Mesendoderm (in vitro differentiated cells): ENCODE measurements at places on chromosomes 16 and 17.
A peak's percentile ranks its signal among the peaks of the same experiment; 100 is the strongest.

GRCh38 chr16:69706256-69706974 is 19.9 kb downstream of the NQO1 start:
- H3K4me3 ChIP-seq: no peak overlapping the region
- no peak overlapping the region for H3K27ac ChIP-seq
- no peaks in the 10 kb centered on the region for H3K27me3 ChIP-seq
- H3K4me1 ChIP-seq: no peaks in the 10 kb centered on the region

GRCh38 chr17:13600475-13601321 is 1.0 kb downstream of the HS3ST3A1 start:
- peak overlapping the region; percentile 76 for H3K4me3 ChIP-seq
- H3K27ac ChIP-seq: no peak overlapping the region
- H3K36me3 ChIP-seq: no peaks in the 10 kb centered on the region
- H3K4me1 ChIP-seq: peaks cover 2% of the 10 kb centered on the region

GRCh38 chr17:74569020-74570003 is 2.0 kb upstream of the CD300H start:
- H3K4me1 ChIP-seq: peaks cover 2% of the 10 kb centered on the region
- peak; percentile 43 for DNase-seq
- no peak overlapping the region for H3K4me3 ChIP-seq

- no peak overlapping the region for H3K4me3 ChIP-seq
- H3K27ac ChIP-seq: no peak overlapping the region
- DNase-seq: no peak
- H3K36me3 ChIP-seq: no peaks in the 10 kb centered on the region
Measured at GRCh38 chr17:44768505-44769142, 9.8 kb downstream of the ADAM11 start.

- no peak overlapping the region for H3K27ac ChIP-seq
- H3K4me3 ChIP-seq: no peak overlapping the region
- H3K27me3 ChIP-seq: no peaks in the 10 kb centered on the region
- no peaks in the 10 kb centered on the region for H3K4me1 ChIP-seq
- DNase-seq: peak; percentile 62
Measured at GRCh38 chr17:50944054-50944901, 78.1 kb upstream of the TOB1 start.

DNA sequence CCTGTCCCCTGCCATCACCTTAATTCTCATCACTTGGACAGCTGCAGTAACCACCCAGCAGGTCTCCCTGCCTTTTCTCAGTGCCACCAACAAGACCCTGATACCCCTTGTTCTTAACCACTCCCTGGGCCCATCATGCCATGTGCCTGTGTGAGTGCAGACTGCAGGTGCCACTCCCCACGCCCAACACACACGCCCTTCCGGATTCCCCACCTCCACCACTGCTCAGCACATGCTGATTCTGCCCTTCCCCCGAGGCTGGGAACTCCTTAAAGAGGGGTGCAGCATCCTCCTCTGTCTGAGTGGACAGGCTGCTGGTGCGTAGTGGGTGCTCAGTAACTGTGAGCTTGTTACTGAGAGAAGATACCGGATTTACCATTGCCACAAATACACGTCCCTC is 52.4 kb downstream of the PLD6 start:
- DNase-seq: no peak
- H3K36me3 ChIP-seq: peaks cover 18% of the 10 kb centered on the region
- no peaks in the 10 kb centered on the region for H3K27me3 ChIP-seq
- no peak overlapping the region for H3K4me3 ChIP-seq

GRCh38 chr17:6045621-6046357 is 24.4 kb upstream of the WSCD1 start:
- H3K27ac ChIP-seq: no peak overlapping the region
- H3K36me3 ChIP-seq: no peaks in the 10 kb centered on the region
- H3K27me3 ChIP-seq: no peaks in the 10 kb centered on the region
- H3K4me1 ChIP-seq: no peaks in the 10 kb centered on the region

GRCh38 chr17:58527949-58528348 is 13.5 kb upstream of the MTMR4 start:
- no peaks in the 10 kb centered on the region for H3K4me1 ChIP-seq
- no peak overlapping the region for H3K27ac ChIP-seq
- DNase-seq: peak; percentile 67
- H3K27me3 ChIP-seq: no peaks in the 10 kb centered on the region
- H3K4me3 ChIP-seq: no peak overlapping the region

GRCh38 chr16:77307426-77308162 is 108.4 kb downstream of the SYCE1L start:
- no peaks in the 10 kb centered on the region for H3K27me3 ChIP-seq
- H3K4me1 ChIP-seq: no peaks in the 10 kb centered on the region
- no peak overlapping the region for H3K4me3 ChIP-seq
- DNase-seq: peak; percentile 8
- H3K27ac ChIP-seq: no peak overlapping the region
- no peaks in the 10 kb centered on the region for H3K36me3 ChIP-seq

- H3K4me3 ChIP-seq: no peak overlapping the region
- H3K27me3 ChIP-seq: no peaks in the 10 kb centered on the region
- no peak overlapping the region for H3K27ac ChIP-seq
- peak; percentile 71 for DNase-seq
- H3K4me1 ChIP-seq: no peaks in the 10 kb centered on the region
Measured at GRCh38 chr16:12611006-12611477, 192.6 kb downstream of the CPPED1 start.

GRCh38 chr16:89413811-89414585 is 76.4 kb downstream of the ANKRD11 start:
- H3K36me3 ChIP-seq: no peaks in the 10 kb centered on the region
- H3K4me1 ChIP-seq: no peaks in the 10 kb centered on the region
- H3K4me3 ChIP-seq: no peak overlapping the region
- no peak for DNase-seq
- no peaks in the 10 kb centered on the region for H3K27me3 ChIP-seq

GRCh38 chr16:68993456-68993855 is 112.0 kb upstream of the HAS3 start:
- H3K4me1 ChIP-seq: peaks cover 3% of the 10 kb centered on the region
- H3K4me3 ChIP-seq: no peak overlapping the region
- no peaks in the 10 kb centered on the region for H3K36me3 ChIP-seq
- no peaks in the 10 kb centered on the region for H3K27me3 ChIP-seq

DNA sequence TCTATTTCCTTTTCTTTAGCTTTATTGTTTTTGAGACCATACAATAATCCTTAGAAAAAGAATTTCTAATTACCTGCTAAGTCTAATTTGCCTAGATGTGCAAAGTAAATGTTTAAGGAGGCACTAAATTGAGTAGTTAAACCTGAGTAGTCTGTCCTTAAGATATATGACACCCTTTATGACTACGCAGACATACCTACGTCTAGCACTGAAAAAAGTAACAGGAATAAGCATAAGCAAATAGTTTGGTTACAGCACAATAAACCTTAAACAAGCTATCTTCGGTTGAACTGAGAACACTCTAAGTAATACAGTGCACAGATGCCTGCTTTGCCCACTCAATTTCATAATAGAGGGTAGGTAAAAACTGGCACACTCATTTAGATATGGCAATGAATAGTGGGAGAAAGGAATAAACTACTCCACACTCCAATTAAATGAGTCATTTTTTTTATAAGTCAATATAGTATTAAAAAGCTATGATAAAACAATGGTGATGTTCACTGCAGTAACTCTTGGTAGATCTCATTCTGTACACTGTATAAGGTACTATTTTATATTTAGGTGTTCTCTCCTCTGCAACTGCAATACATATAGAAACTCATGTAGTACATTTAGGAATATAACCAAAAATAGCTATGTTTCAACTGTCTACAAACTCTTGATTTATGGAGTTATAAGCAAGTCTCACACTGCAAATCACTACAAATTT is 19.7 kb upstream of the INTS2 start:
- H3K27ac ChIP-seq: no peak overlapping the region
- no peak for DNase-seq
- no peaks in the 10 kb centered on the region for H3K36me3 ChIP-seq
- H3K4me3 ChIP-seq: no peak overlapping the region
- no peaks in the 10 kb centered on the region for H3K4me1 ChIP-seq
- H3K27me3 ChIP-seq: no peaks in the 10 kb centered on the region

GRCh38 chr16:23948949-23949411 is 113.2 kb downstream of the PRKCB start:
- H3K36me3 ChIP-seq: no peaks in the 10 kb centered on the region
- peaks cover 4% of the 10 kb centered on the region for H3K4me1 ChIP-seq
- no peak for DNase-seq
- no peaks in the 10 kb centered on the region for H3K27me3 ChIP-seq

- no peaks in the 10 kb centered on the region for H3K36me3 ChIP-seq
- H3K27ac ChIP-seq: no peak overlapping the region
- no peaks in the 10 kb centered on the region for H3K27me3 ChIP-seq
- DNase-seq: no peak
- H3K4me3 ChIP-seq: no peak overlapping the region
Measured at GRCh38 chr16:1580956-1581355, 30.9 kb downstream of the IFT140 start.
